ENCODE measurements at places on chromosomes 5 and 9. TPM values are rescaled to one million over a fixed set of nuclear protein-coding genes. Genes with fewer than 3 reads are reported as not detected.

Gene ST8SIA4
- 0.54 TPM for polyA plus RNA-seq

Gene EIF4EBP3
- polyA plus RNA-seq: 0.96 TPM

Gene MYO10
- 68.9 TPM for polyA plus RNA-seq

Gene TMEM215
- 0.03 TPM for polyA plus RNA-seq

Gene MAP1B
- 49.1 TPM for polyA plus RNA-seq

Gene RHOBTB3
- 9.1 TPM for polyA plus RNA-seq

Gene DAB2
- polyA plus RNA-seq: 10.5 TPM

Gene NTMT1
- polyA plus RNA-seq: 96.4 TPM

DNA sequence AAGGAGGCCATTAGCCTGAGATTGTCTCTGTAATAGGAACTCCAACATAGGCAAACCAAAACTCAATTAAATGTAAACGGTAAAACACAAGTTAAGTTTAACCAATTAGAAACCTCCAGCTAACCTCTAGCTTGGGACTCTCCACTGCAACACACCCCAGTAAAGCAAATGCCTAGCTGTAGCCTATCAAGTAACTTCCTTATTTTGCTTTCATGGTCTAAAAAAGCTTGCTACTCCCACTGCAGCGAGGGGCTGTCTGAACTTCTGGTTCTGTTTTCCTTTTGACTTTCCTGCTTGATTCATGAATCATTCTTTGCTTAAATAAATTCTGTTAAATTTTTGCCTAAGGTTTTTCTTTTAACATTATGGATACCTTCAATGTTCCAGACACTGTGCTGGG lies 24.4 kb upstream of the C5orf46 start:
- no peak for DNase-seq

- no peak for DNase-seq
Observed at GRCh38 chr5:89728750-89729149, 680.8 kb downstream of the CETN3 start.

DNA sequence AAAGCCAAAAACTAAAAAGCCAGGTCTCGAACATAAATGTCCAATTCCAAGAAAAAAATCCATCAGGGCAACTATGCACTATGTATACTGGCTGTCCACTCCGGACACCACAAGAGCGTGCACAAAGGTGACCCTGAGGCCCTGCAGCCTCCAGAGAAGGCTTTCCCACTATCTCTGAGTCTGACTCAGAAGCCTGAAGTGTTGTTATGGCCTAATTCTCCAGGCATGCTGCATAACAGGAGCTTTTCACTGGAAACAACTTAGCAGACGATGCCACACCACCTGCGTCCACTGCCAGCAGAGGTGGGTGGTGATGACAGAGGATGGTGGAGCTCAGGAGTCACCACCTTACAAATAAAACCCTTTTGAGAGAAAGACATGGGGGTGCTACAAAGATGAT lies 63.7 kb downstream of the HABP4 start:
- DNase-seq: no peak

DNA sequence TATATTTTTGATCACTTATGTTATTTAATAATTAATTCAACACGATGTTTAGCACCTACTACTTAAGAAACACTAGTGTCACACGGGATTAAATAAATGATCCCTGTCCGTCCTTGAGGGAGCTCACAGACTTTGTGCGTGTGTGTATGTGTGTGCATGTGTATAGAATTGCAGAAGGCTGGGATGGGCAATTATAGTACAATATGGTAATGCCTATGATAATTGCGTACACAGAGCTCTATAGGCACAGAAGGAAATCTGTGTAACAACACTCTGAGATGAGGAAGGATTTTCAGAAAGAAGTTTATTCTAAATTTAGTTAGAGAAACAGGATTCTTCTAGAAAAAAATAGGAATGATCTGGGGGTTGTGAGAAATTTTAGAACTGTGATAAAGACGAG lies 76.9 kb downstream of the CDH12 start:
- no peak for DNase-seq

DNA sequence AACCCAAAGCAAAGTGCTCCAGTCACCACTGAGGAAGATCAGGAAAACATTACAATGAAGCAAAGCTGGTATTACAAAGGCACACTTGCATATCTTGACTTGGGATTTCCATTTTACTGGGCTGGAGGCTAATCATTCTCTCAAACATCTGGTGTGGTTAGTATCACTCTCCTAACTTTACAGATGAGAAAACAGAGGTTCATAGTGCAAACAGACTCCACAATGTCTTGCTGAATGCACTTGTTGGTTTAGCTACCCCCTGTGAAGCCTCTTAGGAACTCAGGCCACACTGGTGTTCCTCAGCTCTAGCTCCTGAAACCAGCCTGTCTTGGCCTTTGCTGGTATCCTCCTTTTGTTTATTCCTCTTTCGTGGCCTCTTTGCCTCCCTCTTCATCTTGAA lies 29.5 kb upstream of the SMAD5 start:
- no peak for DNase-seq

GRCh38 chr5:145245354-145245753 lies 589.8 kb downstream of the PRELID2 start:
- DNase-seq: no peak

DNA sequence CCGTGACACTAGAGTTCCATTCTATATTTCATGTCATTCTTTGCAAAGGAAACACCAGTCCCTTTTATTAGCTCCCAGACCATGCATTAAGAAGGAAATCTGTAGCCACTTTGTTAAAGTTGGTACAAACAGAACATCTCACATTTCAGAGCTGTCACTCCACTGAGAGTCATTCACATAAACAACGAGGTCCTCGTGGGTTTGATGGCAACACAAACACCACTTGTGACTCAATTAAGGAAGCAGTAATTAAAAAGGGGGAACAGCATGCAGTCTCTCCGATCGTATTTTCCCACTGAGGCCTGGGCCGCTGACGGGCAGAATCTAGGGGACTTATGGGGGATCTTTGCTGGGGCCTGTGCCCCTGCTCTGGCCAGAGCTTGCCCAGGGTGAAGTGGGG lies 94.2 kb upstream of the ZNF618 start:
- DNase-seq: no peak

DNA sequence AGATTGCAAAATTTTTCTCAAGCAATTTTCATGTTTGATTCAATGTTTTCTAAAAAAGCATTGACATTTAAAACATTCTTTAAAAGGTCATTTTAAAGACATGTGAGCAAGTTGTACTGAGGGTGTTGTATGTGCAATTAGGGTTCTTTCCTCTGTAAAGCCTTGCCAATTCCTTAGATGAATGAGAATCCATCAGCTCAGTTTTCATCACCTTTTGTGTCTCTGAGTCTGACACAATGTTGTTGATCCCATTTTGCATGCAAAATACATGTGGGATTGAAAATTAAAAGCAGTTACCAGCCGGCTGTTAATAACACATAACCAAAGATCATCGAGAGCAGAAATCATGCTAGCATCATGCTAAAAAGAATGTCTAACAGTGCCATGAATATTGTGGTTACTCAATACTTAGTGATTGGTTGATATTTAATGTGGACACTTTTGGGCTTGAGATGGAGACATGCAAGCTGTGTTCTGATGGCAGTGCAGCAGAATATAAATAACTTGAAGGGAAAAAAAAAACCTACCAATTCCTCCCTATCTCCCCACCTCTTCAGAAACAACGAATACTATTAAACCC lies 57.7 kb downstream of the FGF10 start:
- no peak for DNase-seq

DNA sequence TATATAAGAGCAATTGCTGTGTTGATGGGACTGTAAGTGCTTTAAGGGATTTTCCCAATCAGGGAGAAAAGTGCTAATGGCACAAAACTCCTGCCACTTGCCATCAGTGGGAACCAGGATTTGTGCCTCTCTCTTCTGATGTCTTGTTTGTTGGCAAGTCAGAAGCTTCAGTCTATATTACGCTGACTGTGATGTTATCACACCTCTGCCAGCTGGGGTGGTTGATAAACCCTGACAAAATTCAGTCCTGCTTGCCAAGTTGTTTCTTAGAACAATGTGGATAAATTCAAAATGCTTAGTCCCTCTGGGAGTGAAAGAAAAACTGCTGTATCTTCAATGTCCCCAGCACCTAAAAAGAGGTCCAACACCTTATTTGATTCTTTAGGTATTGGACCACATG lies 161.4 kb upstream of the FBXL7 start:
- no peak for DNase-seq

DNA sequence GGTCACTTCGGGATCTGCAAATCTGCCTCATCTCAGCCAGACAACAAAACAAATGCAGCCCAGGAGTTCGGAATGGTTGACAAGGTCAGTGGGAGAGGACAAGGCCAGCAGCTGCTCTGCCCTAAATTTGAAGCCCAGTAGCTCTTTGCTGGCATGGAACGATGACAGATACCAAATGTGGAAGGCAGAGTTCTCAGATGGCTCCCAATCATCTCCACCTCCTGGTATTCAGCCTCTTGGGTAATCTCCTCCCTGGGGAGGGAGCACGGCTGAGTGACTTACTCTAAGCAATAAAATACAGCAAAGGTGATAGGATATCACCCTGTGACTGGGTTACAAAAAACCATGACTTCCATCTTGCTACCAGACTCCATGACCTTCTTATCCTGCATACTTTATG lies 172.8 kb downstream of the ENTREP1 start:
- no peak for DNase-seq

- no peak for DNase-seq
Observed at GRCh38 chr9:70060883-70061507, 17.3 kb downstream of the MAMDC2 start.

DNA sequence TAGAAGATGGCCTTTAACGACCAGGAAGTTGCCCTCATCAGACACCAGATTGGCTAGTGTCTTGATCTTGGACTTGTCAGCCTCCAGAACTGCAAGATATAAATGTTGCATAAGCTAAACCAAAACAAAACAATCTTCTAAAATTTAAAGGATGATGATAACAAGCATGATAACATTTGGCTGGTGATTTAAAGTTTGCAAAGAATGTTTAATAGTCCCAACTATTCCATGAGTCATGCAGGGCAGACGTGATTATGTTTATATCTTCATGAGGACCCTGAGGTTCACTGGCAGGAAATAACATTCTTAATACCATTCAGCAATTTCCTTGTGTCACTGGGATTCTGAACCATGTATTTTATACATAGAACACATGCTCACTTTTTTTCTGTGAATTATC lies 319.8 kb downstream of the HCN1 start:
- DNase-seq: no peak
